ENCODE measurements at places on chromosomes 2 and 18.

- no peak for DNase-seq
These were observed 25.0 kb downstream of the PTPN2 start for GRCh38 chr18:12858991-12859390.

DNA sequence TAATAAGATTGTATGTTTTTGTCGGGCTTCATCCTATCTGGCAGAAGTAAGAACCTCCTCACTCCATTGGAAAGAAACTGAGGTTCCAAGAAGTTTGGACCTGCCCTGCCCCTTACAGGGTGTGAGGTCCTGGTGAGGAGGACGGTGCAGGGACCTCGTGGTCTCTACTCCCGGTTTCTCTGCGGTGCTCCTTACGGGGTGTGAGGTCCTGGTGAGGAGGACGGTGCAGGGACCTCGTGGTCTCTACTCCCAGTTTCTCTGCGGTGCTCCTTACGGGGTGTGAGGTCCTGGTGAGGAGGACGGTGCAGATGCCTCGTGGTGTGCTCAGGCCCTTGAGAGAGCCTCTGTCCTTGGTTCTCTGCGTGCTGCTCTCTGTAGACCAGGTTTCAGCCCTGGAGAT lies 5.2 kb downstream of the CTDP1 start:
- no peak for DNase-seq

GRCh38 chr2:160610041-160610440 lies 116.4 kb upstream of the RBMS1 start:
- DNase-seq = no peak

DNA sequence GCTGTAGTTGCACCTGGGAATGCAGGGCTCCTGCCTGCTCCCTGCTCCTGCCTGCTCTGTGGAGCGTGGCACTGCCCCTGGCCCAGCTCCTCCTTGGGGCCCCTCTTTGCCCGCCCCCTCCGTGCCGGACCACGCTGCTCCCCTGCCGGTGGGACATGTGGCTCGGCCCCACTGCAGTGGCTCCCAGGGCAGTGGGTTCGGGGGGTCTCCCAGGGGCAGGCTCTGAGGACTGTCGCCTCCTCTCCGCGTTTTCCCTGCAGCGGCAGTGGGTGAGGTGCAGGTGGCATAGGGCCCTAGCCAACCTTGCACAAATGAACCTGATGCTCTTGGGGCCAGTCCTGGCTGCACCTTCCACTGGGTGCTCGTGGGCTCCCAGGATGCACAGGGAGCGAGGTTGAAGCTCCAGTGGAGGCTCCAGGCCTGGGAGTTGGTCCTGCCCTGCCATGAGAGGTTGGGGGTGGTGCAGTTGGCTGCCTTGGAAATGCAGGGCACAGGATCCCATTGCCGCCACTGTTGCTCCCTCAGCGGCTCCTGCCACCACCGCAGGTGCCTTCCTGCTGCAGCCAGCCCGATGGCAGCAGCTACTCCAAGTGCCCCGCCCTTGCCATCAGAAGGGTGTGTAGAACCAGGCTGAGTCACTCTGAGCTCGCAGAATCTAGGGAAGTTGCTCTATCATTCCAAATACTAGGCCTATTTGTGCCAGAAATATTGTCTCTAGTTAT lies 313.1 kb upstream of the SYT4 start:
- no peak for DNase-seq

GRCh38 chr2:121355488-121355887 lies 70.5 kb upstream of the TFCP2L1 start:
- DNase-seq = no peak

DNA sequence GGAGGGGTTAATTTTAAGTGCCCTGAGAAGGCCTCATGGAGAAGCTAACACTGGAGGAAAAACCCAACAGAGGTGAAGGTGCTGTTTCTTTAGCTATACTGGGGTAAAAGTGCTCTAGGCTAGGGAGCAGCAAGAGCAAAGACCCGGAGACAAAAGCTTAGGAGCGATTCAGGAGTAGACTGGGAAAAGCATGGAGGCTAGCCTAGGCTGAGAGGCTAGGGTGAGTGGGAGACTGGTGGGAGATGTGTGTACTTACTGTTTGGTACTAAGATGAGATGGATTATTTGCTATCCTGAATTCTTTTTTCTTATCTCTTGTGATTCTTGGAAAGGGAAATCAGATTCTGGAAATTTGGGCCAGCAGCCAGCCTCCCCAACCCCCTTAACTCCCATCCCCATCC lies 2.0 kb downstream of the GIGYF2 start:
- no peak for DNase-seq

- no peak for DNase-seq
These were observed 50.6 kb upstream of the ZFP36L2 start for GRCh38 chr2:43276962-43277391.

- DNase-seq = no peak
These were observed 56.9 kb downstream of the CTIF start for GRCh38 chr18:48595703-48596218.

DNA sequence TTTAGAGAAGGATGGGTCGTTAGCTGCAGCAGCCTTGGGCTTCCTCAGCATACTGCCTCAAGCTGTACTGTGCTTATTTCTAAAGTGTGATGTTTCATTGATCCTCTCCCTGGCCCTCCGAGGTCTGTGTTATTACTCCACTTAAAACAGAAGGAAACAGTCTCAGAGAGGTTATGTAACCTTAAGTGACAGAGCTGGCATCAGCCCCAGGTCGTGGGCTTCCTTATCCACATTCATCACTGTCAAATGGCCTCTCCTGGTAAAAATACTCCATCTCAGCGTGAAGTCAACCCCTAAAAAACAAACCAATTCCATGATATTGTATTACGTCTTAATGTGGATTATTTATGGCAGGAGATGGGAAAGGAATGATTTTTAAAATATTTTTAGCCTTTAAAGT lies 153.3 kb upstream of the NOSTRIN start:
- DNase-seq = no peak

DNA sequence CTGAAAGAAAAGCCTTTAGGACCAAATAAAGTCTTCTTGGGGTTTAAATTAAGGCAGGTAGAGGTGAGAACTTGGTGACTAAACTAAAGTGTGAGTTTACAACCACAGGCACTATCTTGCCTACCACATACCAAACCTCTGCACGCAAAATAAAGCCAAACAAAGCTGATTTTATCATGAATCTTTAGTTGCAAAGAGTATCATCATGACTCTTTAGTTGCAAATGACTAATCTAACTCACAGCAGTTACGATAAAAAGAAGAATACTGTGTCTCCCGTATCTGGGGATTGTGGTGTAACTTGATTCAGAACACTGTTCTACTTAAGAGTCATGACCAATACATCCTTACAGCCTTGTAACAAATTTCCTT lies 11.2 kb downstream of the CFAP210 start:
- no peak for DNase-seq

DNA sequence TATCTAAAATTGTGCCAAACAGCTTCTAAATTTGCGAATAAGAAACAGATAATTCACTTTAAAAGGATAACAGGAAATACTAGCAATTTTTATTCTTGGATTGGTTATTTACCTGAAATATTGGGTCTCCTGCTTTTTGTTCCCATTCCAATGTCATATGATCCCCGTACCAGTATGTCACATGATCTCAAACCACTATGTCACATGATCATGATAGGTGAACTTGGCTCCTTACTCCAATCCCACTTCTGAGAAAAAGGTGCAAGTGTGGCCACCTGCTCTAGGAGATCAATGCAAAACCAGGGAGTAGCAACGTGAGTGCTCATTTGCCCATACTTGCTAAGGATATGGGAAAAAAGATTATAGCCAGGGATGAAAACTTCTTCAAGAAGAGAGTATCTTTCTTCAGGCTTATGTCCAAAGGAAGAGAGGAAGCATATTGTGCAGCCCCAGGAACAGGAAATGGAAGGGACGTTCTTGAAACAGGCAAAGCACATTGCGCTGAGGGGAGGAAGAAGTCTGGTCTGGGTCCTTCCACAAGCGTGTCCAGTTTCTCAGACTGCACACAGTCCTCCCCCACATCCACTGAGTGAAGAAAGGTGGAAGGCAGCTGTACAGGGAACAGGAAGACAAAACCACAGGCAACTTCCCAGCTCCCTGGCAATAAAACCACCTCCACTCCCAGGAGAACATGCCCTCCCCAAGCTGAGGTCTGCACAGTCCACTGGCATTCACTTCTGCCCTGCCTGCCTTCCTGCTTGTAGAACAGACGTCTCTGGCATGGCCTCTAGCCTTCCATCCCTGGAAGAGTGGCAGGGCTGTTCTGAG lies at the start of gene LYG2:
Gene LYG2 (minus strand): TSS at position 176 of the 828 bp plus-strand sequence. CDS start 1,406 bp downstream, outside the sequence.
- DNase-seq = no peak

GRCh38 chr2:118048401-118048800 lies 34.5 kb upstream of the CCDC93 start:
- no peak for DNase-seq

DNA sequence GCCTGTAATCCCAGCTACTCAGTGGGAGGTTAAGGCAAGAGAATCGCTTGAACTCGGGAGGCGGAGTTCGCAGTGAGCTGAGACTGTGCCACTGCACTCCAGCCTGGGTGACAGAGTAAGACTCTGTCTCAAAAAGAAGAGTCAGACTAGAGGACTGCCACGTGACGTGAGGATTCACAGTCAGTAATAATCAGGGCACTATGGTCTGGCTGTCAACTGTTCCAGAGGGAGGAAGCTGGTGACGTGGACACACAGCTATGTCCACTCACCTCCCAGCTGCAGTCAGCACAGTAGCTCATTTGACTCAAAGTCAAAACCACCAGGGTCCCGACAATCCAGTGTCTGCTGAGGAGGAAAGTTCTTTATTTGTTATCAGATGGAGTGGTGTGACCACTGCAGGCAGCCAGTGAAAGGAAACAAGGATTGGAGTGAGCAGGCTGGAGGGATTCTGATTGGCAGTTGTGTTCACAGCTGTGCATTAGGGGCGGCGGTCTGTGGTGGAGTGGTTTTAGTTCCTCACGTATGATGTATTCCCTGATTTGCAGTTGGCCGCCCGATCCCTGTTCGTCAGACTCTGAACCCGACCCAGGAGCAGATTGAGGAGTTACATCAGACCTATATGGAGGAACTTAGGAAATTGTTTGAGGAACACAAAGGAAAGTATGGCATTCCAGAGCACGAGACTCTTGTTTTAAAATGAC lies 37.9 kb downstream of the MOGAT1 start:
- DNase-seq = no peak

GRCh38 chr2:150895968-150896367 lies 365.7 kb downstream of the RBM43 start:
- DNase-seq = no peak

DNA sequence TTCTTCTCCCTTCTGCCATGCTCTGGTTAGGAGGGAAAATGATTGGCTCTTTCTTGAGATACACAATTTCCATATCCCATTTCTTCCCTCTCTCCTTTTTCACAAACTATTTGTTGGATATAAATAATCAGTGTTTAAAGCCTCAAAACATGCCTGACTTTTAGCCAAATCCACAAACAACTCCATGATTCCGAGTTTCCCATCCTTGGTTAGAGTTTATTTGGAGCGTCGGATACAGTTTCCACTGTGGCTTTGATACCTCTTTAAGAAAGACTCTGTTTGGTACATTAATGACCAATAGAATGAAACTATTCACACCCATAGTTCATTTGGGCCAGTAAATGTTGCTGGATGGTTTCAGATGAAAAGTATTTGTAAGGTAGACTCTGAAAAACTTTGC lies 5.9 kb upstream of the FHL2 start:
- no peak for DNase-seq

DNA sequence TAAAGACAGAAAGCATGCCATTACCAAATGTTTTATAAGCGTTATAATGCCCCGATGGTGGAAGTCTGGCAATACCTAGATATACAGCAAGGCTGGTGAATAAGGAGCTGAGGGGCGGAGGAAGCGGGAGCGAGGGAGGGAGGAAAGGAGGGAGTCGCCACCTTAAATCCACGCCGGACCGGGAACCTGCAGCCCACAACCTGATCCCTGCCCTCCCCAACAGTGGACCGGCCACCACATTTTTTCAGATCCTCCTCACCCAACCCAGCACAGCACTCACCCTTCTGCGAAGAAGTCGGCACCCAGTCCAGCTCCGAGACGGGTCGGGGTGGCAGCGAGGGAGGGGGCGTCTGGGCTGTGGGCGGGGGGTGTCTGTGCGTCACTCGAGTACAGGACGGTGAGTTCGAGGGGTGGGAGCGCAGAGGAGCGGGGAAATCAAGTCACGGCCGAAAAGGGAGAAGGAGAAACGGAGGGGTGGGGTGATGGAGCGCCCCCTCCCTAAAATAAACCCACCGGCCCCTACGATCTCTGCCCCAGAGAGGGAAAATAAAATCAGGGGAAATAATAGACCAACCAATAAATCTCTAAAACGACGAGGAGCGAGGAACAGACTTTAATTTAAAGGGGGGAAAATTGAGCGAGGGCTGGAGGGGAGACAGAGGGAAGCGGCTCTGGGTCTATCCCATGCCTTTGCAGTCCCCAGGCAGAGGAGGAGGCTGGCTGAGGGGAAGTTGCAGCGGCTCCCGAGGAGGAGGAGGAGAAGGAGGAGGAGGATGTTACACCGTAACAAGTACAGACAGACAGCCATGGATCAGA lies 96.5 kb upstream of the SERTAD2 start:
- DNase-seq = no peak

DNA sequence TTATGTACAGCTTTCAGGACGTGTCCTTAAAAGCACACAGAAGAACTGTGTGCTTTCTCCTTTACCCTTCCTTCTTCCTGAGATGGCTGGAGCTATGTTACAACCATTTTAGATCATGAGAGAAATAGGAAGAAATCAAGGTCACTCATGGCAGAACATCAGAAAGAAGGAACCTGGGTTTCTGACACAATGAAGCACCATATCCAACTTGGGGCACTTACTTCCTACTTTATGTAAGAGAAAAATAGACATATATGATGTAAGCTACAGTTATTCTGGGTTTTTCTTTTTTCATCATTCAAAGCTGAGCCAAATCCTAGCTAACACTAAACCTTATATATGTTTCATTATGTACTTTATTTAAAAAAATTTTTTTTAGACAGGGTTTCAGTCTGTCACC lies 79.5 kb downstream of the FAM161A start:
- no peak for DNase-seq

DNA sequence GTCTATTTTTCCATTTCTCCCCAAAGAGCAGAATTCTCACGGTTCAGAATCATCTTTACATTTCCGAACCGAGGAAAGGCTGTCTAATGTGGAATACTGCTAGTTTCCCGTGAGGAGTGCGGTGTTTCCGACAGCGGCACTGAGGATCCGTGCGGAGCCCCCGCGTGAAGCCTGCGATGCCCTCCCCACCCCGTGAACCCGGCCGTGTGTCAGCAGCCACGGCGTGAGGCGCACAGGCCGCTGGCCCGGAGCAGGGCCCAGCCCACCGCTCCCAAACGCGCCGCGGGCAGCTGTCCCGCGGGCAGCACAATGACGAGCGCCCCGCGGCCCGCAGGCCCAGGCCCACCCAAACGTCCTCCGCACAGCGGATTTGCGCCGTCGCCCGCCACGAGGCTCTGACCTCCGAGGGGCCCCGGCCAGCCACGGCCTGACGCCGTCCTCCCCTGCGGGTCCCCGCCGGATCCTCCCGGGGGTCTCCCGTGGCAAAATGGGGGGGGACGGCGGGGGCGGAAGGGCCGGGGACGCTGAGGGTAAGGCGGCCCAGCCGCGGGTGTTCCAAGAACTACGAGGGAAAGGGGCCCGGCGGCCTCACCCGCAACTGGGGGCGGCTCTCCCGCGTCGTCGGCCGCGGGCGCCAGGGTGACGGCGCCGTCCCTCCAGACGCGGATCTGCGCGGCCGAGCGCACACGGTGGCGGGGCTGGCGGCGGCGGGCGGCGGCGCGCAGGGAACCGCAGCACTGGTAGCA lies 796 bp downstream of the SPIRE1 start:
- DNase-seq = no peak

Measured in esophagus squamous epithelium (tissue), 5 donors.